Activated T-helper 1 cell treated with Interleukin-2 at 50 U/mL for 16 hours (primary cell): ENCODE measurements at places on chromosomes 2 and 18.
A peak's percentile ranks its signal among the peaks of the same experiment; 100 is the strongest.

- DNase-seq: no peak
Measured at GRCh38 chr18:22174341-22175145, 5.2 kb downstream of the GATA6 start.

DNA sequence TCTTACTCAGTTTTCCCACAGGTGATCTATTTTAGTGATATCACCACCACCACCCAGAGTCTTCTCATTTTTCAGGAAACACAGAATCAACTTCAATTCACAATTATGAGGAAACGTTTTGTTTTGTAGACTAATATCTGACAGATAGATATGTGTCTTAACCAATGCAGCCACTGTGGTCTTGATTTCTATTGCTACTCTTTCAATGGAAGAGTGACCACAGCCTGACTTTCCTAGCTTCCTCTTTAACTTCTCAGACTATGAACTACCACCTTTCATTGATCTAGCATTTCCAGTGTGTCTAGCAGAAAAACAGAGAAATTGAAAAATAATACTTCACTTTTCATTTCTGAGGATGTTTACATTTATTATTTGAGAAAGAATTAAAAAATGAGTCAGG, 20.5 kb downstream of the ADAM17 start:
- DNase-seq: no peak

DNA sequence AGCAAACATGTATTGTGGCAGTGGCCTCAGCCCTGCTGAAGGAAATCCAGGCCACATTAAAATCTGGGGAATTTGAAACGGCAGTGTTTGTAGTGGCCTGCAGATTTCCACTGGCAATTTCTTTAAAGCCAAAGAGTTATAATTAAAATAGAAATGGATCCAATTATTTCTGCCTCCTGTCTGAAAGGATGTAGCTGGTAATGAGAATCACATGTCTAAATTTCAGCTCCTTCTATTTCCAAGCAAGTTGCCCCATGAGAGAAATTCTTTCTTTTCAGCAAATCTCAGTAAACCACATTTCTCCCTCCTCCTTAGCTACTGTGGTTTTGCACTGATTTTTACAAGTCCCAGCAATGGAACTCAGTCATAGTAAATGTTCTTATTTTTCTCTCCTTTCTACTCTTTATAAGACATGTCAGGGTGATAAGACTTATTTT, 55.4 kb upstream of the ZNF396 start:
- no peak for DNase-seq

DNA sequence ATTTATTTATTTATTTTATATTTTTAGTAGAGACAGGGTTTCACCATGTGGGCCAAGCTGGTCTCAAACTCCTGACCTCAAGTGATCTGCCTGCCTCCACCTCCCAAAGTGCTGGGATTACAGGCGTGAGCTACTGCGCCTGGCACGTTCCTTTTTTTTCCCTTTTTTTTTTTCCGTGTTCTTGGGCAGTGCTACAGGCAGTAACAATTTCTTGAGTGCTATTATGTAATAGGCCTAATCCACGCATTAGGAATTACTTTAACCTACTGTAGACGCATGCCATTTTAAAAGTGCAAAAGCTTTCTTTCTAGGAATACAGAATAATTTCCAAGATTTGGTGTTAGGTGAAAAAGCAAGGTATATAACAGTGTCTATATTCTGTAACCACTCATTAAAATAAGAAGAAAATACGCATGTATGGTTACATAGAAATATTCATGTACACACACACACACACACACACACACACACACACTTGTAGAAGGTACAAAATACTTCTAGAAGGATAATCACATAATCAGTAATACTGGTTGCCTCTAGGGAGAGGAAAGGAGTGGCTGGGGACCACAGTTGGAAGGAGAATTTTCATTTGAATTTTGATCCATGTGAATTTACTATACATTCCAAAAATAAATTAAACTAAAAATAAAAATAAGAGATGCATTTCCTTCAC, 92.3 kb downstream of the METTL8 start:
- DNase-seq: no peak

DNA sequence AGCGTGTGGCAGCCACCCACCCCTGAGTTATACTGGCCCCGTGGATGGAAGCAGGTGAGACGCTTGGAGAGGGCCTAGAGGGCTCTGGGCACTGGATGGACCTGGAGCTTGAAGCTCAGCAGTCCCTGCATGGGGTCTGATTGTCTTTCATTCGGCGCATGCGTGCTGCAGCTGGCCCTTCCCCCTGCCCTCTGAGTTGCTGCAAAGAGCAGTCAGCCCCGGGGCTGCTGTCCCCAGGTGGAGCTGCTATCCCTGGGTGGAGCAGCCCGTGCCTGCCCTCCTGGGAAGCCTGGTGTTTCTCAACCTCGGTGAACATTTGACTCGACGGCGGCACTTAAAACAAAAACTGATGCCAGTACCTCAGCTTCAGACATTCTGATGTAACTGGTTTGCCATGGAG, 29.6 kb downstream of the IGFBP5 start:
- DNase-seq: no peak

DNA sequence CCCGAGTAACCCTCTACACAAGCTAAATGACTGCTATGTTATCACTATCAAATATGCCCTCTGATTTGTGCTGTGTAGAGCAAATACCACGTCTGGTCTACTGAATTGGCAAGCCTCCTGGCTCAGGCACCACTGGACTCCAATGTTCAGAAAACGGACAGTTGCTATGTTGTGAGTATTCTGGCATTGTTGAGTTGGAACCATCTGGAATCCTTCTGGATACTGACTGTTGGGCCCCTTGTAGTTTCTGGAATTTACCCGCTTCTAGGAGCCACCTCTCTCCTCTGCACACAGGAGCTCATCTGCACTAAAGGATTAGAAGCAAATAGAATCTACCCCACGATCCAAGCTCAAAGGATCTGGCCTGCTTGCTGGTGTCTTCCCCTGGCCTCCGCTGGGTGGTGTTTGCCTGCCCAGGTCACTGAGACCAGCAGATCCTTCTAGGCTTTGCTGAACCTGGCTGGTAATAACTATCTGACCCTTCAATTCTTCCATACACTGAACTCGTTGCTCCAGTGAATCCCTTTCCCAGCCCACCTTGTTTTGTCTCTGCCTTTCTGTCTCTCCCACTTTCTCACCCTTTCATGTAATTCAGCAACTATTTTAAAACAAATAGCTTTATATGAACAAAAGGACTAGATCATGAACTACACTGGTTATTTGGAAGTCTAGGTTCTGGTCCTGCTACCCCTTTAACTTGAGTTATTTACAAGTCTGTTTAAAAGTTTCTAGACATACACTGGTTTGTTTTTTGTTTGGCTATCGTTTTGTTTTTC, 2.1 kb upstream of the HAAO start:
- no peak for DNase-seq

DNA sequence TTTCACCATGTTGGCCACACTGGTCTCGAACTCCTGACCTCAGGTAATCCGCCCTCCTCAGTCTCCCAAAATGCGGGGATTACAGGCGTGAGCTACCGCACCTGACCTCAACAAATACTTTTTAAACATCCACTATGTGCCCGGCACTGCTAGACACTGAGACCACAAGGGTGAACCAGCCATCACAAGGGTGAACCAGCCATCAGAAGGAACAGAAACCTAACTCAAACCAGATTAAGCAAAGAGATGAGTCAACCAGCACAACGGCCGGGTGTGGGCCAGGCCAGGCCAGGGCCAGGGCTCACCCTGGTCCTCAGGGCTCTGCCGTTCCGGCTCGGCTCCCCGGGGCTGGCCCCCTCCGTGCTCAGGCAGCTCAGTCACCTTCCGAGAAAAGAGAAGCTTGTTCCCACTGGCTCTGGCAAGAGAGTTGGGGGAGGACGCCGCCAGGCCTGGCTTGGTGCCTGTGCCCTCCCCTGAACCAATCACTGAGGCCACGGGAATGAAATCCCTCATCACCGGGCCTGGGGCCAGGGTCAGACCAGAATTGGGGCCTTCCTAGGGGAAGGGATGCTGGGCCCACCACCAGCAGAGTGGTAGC, 4.4 kb downstream of the TEX44 start:
- DNase-seq: no peak

DNA sequence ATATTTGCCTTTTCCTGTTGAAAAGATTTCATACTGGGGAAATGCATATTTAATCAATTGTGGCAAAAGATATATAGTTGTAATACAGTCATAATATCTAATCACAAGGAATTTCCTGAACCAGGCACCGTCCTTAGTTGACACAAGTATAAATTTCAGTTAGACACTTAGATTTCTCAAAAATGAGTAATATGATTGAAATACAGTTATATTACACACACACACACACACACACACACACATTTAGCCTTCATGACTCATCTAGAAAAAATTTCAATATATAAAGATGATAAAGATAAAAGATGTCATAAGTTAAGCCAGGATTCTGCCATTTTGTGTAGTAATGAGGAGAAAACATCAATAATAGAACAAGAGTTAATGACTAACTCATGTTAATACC, 258.4 kb upstream of the ZNF804A start:
- DNase-seq: no peak

- no peak for DNase-seq
Measured at GRCh38 chr2:151984424-151985083, 114.3 kb downstream of the CACNB4 start.

- DNase-seq: no peak
Measured at GRCh38 chr2:179373816-179374215, 109.2 kb upstream of the SESTD1 start.

GRCh38 chr2:121080013-121080772, 204.8 kb downstream of the TFCP2L1 start:
- peak; percentile 13 for DNase-seq

DNA sequence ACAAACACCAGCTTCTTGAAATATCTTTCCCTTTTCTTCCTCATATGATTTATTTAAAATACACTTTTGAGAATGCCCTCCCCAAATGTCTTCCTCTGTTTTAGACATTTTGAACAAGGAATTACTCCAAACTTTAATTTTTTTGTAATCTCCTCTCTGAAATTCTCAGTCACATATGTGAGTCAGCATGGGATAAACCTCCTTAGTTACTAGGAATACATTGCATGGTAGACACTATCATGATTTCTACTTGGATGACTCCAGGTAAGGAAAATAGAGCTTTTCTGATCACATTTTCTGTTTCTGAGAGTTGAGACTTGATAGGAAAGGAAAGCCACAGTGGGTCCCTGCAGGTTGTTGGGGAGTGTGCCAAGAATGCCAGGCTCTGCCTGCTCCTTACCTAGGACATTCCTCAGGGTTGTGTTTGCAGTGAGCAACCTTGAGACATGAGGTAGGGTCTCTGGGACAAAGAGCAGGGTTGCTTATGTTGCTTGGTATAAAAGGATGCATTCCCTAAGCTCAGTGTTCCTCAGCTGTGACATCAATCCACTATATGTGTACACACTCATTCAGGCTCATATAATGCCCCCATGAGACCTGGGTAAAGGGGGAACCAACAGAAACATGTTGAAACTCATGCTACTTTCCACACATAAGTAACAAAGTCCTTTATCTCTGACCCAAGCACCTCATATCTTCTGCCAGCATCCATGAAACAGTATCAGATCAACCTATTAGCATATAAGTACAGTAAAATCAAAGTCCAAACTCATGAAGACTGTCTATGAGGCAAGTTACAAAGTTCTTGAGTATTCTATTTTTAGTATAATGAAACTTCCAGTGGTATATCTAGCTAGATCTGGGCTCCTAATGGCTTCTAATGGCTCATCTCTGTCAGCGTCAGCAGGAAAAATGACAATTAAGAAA, 112.8 kb upstream of the SCN1A start:
- no peak for DNase-seq

DNA sequence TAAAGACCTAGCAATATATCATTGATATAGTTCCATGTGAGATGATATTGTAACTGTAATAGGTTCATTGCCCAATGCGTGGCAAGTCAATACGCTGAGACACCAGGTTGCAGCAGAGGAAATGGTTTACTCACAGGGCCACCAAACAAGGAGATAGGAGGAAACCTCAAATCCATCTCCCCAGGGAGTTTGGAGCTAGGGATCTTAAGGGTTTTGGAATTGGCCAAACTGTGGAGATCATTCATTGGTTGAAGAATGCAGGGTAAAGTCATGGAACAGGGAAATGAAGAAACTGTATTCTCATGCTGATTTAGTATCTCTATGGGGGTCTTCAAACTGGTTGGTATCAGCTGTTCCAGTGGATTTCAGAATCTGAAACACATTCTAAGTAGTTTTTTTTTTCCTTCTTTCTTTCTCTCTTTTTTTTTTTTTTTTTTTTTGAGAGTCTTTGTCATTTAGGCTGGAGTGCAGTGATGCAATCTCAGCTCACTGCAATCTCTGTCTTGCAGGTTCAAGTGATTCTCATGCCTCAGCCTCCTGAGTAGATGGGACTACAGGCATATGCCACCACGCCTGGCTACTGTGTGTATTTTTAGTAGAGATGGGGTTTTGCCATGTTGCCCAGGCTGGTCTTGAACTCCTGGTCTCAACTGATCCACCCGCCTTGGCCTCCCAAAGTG, 30.7 kb upstream of the PPM1B start:
- no peak for DNase-seq

DNA sequence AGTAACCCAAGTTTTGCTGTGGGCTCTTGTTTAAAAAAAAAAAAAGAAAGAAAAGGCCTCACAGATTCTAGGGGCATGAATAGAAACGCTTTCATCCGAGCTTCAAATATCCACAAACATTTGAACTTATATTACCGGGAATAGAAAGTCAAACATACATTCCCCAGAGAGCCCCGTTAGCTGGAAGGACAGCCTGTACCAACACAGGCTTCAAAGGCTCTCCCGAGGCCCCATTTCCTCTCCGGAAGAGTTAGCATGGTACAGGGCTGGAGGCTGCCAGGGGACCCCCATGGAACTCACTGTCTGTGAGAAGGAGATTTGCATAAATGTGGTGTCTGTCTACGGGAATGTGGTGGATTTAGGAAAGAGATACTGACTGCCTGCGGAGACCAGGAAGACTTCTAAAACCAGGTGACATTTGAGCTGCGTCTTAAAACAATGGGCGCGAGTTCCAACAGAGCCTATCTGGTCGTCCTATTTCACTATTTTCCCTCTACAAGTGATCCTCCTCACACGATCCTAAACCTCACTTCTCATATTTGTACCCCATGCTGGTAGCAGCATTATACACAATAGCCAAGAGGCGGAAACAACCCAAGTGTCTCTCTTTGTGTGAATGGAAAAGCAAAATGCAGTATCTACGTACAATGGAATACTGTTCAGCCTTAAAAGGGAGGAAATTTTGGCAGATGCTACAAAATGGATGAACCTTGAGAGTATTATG, 820 bp upstream of the MATN3 start:
- no peak for DNase-seq
